Activated naive CD4-positive, alpha-beta T cell treated with anti-CD3 and anti-CD28 coated beads, Interleukin-2, amount 10 ng/mL, durations not matched to agents 7 days and 5 days (primary cell): ENCODE measurements at places on chromosomes 1 and 21.
A peak's percentile ranks its signal among the peaks of the same experiment; 100 is the strongest.

DNA sequence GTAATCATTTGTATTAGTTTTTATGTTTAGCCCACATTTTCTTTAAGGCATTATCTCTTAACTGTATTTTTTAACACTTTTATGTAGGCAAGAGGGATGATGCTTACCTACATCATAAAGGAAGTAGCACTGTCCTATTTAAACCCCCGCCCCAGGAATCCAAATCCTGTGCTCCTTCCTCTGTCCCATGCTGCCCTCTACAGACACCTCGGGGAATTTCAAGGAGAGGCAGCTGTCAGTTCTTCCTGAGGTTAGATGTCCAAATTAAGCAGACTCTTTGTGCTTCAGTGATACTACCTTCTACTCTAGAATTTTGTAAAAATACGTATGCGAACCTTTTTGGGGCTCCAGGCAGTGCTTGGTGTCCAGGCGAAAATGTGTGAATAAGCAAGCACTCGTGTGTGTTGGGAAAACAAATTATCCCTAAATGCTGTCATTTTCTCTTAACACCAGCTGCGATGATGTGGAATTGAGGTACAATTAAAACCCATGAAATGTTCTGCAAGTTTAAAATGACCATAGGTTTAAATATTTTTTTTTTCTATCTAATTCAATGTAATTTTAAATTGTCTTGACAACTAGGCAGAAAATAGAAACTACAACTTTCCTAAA is 19.2 kb downstream of the CRCT1 start:
- DNase-seq = peak; percentile 54

DNA sequence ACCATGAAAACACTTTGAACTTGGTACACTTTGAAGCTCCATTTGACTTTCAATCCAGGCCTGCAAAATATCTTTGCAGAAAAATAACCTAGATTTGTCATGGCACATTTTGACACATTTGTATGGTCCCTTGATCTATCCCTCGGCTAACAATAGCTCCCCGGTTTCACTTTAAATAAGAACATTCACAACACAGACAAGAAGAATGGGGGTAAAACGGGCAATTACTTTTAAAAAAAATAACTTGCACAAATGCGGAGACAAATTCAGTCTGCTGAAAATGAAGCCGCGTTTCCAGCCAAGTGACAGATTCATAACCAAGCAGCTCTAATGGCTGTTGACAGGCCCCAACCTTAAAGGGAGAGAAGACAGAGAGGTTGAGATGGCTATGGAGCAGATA is 218.2 kb downstream of the NPHP4 start:
- no peak for DNase-seq

DNA sequence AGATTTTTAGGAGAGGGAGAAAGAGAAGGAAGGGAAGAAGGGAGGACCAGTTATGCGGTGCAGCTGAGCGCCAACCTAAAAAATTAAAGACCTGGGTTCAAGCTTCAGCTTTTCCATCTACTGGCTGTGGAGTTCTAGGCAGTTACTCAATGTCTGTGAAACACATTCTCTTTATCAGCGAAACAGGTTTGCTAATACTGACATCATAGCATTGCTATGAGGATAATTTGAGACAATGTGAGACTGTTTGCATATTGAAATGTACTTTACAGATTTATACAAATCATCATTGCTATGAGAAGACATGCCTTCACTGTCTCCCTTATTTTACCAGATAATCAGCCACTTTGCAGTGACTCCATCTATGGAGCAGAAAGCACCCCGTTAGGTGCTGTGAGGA is 222.9 kb upstream of the SGIP1 start:
- no peak for DNase-seq

DNA sequence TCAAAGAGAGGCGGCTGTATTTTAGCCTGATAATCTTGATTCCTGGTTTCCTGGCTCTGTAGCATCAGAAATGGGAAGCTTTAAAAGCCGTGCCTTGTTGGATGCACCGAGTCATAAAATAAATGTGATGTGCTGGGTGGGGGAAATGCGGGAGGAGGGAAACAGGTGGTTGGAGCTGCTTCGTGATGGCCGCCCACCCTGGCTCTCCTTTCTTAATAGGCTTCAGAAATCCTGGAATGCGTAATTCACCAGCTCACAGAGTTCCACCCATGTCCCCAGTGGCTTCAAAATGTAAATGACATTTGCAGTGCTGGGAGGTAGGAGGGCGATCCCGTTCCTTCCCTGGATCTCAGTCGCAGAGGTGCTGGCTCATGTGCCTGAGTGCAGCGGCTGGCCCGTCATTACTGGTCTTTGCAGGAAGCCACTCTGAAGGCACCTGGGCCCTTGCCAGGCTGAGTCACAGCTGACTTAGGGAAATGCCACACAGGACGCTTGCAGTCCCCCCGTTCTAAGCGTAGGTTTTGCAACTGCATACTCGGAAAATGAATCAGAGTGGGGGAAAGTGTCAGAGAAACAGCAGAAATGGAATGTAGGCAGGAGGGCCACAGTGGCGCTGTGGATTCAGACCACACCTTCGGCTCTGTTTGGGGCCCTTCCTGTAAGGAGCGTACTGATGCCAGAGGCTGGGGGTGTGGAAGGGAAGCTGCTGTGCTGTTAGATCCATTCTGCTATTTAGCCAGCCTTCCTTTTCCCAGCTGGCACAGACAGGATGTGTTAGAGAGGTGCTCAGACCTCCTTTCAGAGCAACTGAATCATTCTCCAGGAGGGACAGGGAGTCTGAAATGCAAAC is 37.6 kb downstream of the GALNT2 start:
- peak; percentile 65 for DNase-seq

- no peak for DNase-seq
Measured at GRCh38 chr1:118325550-118326225, 140.7 kb upstream of the SPAG17 start.

GRCh38 chr1:230916587-230917283 is 48.4 kb upstream of the C1orf198 start:
- DNase-seq = no peak

DNA sequence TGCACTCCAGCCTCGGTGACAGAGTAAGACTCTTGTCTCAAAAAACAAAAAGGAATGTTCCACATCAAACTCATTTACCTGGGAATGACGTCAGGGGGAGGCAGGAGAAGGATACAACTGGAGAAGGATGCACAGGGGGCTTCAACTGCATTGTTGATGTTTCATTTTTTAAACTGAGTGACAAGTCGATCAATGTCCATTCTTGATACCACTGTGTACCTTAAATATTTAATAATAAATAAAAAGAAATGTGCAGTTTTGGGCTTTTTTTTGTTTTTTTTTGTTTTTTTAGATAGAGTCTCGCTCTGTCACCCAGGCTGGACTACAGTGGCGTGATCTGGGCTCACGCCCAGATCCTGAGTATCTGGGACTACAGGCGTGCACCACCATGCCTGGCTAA is 35.8 kb downstream of the PLEKHO1 start:
- no peak for DNase-seq

- DNase-seq = no peak
Measured at GRCh38 chr1:210223226-210223904, 9.2 kb upstream of the SERTAD4 start.

DNA sequence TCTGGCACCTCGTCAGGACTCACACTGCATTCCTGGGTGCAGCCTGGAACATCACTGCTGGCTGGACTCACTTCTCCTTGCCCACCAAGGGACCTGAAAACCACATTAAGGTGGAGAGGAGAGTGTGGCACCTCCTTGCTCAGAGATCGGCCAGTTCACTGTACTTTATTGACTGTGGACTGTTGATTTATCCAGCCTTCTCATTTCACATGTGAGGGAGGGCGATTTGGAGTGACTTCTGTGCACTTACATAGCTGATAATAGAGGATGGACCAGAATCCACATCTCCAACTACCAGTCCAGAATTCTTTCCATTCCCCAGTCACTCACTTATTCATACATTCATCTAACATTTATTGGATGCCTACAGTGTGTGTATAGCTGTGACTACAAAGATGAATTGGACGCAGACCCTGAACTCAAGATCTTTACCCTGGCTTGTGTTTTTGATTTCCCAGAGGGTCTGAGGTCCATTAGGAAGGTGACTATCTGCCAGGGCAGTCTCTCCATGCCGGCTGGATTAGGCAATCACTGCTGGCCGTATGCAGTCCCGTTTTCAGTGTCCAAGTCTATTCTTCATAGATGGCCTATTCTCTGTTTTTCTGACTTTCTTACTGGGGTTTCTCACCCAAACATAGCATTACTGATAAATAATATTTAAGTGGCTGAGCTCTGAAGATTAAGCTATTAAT is 233.5 kb upstream of the SGIP1 start:
- DNase-seq = no peak

- no peak for DNase-seq
Measured at GRCh38 chr1:96206451-96206850, 515.1 kb upstream of the PTBP2 start.

- no peak for DNase-seq
Measured at GRCh38 chr1:62433861-62434617, 2.8 kb upstream of the USP1 start.

- peak; percentile 14 for DNase-seq
Measured at GRCh38 chr21:42559326-42559725, 45.7 kb downstream of the SLC37A1 start.

- DNase-seq = no peak
Measured at GRCh38 chr1:198287916-198288315, 131.1 kb downstream of the NEK7 start.

- no peak for DNase-seq
Measured at GRCh38 chr1:207853372-207853757, 57.6 kb downstream of the CD34 start.

DNA sequence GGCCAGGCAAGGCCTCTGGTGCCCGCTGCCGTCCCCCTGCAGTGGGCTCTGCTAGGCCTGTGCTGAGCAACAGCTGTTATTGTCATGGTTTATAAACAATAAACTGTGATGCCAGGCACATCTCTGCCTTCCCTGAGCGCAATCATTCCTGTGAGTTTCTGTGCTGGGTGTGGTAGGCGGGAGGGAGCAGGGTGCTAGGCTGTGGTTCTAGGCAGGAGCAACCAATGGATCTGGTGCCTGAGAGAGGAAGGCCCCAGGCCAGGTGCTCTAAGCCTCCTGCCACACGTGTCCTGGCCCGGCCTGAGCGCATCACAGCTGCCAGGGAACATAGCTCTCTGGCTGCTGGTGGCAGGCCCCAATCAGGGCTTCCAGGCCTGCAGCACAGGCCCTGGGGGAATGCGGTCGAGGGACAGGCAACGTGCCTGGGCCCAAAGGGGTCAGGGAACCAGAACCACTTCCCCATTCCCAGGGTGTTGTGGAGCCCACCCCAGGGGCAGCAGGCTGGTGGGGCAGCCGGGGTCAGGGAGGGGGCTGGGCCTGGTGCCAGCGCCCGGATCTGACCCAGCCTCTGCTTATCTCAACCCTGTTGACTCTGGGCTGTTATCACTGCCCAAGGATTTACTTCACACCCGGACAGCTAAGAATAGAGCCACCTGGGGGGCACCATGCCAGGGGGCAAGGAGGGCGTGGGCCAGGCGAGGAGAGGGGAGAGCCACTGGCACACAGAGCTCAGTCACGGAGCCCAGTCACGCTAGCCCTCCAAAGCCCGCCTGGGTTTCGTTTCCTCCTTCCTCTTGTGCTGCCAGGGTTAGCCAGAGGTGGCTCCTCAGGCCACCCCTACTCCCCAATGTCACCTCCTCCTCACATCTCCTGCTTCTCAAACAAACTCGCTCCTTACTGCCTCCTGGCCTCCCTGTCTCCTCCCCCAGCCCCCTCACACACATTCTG is 11.5 kb downstream of the TRIM46 start:
- no peak for DNase-seq

DNA sequence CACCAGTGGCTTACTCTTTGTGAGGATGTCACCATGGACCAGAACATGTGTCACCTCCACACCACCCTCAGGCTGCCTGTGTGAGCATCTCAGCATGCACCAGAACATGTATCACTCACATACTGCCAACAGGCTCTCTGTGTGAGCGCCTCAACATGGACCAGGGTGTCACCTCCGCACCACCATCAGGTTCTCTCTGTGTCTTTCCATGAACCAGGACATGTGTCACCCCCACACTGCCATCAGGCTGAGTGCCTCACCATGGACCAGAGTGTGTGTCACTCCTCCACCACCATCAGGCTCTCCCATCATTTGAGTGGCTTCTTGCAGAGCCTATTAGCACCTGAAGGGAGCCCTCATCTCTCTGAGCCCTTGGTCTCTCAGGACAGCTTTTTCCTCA is 125.2 kb downstream of the ZNF648 start:
- no peak for DNase-seq

- no peak for DNase-seq
Measured at GRCh38 chr21:45831991-45832740, 149.4 kb upstream of the COL6A1 start.

- no peak for DNase-seq
Measured at GRCh38 chr1:64039390-64039926, 164.0 kb upstream of the UBE2U start.

DNA sequence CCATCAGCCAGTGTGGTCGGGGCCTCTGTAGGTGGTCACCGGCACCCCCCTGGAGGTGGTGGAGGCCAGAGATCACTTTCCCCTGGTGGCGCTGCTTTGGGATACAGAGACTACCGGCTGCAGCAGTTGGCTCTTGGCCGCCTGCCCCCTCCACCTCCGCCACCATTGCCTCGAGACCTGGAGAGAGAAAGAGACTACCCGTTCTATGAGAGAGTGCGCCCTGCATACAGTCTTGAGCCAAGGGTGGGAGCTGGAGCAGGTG is 961 bp downstream of the RBM15 start:
- no peak for DNase-seq

DNA sequence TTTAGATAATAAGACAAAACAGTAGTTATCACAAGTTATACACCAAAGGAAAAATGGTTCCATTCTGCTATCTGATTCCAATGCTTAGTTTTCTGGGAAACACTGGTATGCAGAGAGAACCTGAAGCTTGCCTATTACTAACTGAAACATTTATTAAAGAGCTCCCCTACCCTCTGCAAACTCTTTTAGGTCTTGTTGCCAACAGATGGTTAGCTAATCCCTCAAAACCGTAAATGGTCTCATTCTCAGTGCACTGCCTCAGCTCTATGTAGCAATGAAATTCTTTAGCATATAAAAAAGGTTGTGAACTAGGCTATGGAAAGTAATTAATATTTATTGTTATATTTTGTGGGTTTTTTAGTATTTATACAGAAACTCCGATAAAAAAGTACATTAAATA is 20.4 kb downstream of the C21orf91 start:
- no peak for DNase-seq

DNA sequence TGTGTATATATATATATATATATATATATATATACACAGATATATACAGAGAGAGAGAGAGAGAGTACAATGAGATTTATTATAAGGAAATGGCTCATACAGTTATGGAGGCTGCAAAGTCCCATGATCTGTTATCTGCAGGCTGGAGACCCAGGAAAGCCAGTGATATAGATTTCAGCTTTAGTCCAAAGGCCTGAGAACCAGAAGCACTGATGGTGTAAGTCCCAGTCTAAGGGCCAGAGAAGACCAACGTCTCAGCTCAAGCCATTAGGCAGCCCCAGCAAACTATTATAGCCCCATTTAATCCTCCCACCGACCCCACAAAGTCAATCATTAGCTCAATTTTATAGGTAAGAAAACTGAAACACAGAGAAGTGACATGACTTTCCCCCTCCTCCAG is 35.0 kb upstream of the HPDL start:
- no peak for DNase-seq

DNA sequence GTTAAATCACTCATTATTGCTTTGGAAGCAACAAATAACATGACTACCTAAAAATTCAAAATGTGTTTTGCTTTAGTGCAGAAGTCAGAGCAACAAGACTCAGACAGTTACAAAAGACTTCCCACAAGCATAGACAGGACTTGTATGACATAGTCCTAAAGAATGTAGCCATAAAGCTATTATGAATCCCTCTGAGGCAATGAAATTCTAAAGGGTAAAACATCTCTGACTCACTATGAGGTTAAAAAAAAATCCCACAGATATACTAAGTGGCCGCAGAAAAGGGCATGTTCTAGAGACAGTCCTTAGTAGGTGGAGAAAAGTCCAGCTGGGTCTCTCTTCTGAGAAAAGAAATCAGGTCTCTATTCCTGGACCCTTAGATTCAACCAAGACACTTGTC is 4.9 kb downstream of the PRKAB2 start:
- no peak for DNase-seq
